Adipocyte (in vitro differentiated cells): ENCODE measurements at places on chromosomes 7 and 10.

DNA sequence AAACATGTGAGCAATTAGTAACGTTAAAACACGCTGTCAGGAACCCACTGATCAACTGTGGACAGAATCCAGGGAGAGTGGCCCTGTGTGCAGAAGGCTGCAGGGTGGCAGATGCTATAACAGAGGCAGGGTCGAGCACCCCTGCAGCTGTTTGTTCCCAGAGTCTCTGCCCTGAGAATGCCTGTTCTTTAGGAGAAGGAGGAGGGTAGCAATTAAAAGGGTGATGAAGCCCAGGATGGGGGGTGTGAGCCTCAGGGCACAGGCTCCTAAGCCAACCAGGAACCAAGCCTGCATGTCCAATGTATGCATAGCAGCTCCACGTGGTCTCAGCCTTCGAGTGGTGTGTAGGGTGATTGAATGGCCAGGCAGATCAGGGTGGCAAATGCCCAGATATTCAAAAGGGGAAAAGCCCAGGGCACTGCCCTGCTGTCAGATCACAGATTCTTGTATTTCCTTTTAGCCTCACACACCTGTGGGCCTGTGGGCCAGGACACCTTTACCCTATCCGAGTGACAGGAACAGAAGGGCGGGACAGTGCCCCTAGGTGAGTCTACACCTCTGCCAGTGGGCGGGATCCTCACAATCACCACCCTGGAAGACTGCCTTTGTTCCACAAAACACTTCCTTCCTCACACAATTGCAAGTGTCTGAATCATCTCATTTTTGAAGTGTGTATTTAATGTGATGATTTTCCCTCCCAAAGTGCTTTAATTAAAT, 7.3 kb downstream of the WDFY4 start:
- DNase-seq: no peak

DNA sequence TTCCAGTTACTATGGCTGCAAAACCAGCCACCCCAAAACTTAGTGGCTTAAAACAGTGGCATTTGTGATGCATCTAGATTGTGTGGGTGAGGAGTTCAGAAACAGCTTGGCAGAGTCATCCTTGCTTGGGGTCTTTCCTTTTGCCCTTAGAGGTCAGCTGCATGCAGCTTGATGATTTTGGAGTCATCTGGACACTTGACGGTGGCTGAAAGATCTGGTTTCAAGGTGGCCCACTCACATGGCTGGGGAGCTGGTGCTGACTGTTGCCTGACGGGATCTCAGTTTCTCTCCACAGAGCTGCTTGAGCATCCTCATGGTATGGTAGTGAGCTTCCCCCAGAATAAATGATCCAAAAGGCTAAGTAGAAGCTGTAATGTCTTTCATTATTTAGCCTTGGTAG, 191.3 kb upstream of the GALNT17 start:
- no peak for DNase-seq

DNA sequence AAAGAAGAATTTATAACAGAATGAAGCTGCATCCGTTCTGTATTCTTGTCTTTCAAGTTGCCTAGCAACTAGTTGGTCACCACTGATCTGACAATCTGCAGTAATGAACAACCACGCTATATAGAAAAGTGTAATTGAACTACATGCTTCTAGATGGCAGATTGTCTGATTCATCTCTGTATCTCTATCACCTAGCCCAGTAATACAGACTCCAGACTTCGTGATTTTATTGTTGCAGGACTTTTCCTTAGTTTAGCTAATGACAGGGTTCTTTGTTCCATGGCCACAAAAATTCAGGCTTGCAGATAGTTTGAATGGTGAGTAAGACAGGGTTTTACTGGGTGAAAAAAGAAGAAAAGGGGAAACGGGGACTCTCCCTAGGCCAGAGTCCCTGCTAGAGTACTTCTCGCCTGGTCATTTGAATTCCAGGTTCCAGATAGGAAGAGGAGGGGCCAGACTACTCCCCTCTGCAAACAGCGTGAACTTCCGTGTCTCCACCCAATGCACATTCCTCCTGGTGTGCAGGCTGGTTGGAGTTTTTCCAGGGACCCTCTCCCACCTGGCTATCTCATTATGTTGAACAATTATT, 45.9 kb downstream of the COL1A2 start:
- no peak for DNase-seq

- no peak for DNase-seq
Measured at GRCh38 chr10:128295003-128295402, 168.8 kb upstream of the MKI67 start.

- no peak for DNase-seq
Measured at GRCh38 chr7:99868246-99868645, 8.6 kb downstream of the OR2AE1 start.

DNA sequence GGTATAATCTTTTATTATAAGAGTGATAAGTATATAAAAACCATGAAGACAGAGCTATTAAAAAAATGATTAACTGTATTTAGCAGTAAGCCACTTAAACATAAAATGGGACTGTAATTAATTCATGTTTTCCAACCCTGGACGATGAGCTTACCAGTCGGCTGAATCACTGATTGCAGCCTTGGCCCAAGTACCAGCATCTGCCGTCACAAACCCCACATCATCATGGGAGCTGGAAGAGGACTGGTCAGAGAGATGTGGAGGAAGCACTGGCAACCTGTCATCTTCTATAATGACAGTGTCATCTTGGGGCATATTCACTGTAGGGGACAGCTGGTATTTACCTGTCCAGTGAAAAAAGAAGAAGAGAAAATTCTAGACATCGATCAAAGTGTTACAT, 473.6 kb downstream of the PARD3 start:
- no peak for DNase-seq

- DNase-seq: no peak
Measured at GRCh38 chr10:51108406-51108805, 34.1 kb downstream of the PRKG1 start.

GRCh38 chr10:44383749-44384600, 922 bp downstream of the CXCL12 start:
- peak; percentile 73 for DNase-seq

DNA sequence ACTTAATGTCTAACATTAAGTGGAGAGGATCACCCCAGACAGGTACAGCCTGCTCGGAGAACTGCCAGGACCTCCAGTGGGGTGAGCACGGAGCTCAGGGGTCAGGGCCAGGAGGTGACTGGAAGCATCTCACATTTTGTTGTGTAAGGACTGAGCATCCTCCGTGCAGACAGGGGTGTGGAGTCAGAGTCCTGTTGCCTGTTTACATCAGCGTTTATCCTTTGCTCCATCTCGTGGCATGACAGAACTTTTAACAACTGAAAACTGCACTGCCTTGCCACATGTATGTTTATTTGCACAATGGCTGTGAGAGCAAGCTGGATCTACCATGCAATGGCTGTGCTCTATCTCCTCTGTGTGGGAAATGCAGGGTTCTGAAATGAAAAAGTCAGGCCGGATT, 175.4 kb upstream of the AKR1E2 start:
- peak; percentile 64 for DNase-seq

DNA sequence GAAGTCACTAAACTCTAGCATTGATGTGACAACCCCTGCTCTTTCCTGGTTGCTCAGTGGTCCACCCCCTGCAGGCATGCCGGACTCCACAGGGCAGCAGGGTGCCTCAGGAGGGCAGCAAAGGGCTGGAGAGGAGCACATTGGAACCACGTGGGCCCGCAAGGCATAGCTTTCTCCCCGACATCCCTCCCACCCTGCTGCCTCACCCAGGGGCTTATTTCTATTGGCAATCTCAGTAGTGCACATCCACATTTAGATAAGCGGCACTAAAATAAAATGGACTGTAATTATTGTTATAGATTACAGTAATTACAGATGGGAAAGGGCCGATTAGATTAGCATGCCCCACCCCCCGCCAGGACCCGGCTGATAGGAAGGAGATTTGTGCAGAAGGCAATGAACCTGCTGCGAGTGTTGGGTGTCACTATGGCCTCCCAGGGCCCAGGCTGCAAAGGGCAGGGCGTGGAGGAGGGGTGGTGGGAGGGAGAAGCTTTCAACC, 580.1 kb downstream of the GRID1 start:
- no peak for DNase-seq

DNA sequence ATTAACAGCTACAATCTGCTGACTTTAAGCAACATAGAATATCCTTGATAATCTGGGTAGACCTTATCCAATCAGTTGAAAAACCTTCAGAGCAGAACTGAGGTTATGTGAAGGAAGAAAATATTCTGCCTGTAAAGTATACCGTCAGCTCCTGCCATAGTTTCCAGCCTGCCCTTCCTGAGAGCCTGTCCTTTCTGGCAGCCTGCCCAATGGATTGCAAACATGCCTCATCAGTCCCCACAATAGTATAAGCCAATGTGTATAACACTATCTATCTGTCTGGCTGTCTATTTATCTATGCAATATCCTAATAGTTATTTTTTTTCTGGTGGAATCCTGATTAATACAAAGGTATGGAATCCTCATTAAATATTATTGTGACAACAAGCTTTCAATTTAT, 489.2 kb upstream of the KCND2 start:
- DNase-seq: no peak

DNA sequence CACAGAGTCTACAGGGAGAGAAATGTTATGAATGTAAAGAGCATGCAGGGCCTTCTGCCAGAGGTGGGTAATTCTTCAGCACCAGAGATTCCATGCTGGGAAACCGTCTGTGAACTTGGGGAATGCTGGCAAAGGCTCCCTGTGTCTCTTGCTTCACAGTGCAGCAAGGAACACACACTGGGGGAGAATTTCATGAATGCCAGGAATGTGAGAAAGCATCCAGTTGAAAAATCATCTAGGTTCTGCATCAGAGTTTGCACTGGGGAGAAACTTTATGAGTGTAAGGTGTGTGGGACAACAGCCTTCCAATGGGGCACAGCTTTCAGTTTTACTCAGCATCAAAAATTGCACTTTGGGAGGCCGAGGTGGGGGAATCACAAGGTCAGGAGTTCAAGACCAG, 224.3 kb upstream of the IGFBP3 start:
- DNase-seq: peak; percentile 94

GRCh38 chr10:6200734-6201515, 1.8 kb upstream of the PFKFB3 start:
- peak; percentile 65 for DNase-seq

DNA sequence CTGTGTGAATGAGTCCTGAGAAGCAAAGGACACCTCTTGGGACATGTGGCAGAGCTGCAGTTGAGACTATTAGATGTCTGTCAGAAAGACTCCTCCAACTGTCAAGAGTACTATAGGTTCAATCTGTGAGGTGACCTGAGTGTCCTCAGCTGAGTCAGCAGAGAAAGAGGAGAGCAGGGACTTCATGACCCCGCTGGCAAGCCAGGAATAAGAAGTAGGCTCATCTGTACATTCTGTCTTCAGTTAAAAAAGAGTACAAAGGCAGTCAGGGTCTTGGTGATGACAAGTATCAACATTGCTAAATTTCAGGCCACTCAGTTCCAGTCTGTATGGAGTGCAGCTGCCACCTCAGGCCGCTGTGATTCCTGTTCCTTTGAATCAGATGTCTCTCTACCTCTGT, 25.1 kb downstream of the HECTD2 start:
- no peak for DNase-seq
